Activated CD8-positive, alpha-beta memory T cell treated with anti-CD3 and anti-CD28 coated beads for 1 hour (primary cell): ENCODE measurements at places on chromosomes 6 and 20.

- no peak for DNase-seq
Observed at GRCh38 chr6:129638686-129639085, 71.3 kb downstream of the ARHGAP18 start.

DNA sequence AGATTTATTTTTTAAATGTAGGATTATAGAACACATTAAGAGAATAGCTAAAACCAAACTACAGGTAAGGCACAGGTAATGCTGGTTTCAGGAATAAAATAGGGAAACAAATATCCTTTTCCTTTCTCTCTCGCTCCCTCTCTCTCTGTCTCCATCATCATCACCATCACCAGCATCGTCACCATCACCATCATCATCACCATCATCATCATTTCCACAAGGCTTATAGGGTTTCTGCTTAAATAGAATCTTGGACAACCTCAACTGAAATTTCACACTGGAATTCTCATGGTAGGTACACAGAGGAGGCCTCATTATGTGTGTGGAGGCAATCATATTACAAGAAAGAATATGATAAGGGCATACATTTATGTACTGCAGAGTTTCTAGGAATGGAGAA, 823.6 kb downstream of the MAFB start:
- DNase-seq: no peak

DNA sequence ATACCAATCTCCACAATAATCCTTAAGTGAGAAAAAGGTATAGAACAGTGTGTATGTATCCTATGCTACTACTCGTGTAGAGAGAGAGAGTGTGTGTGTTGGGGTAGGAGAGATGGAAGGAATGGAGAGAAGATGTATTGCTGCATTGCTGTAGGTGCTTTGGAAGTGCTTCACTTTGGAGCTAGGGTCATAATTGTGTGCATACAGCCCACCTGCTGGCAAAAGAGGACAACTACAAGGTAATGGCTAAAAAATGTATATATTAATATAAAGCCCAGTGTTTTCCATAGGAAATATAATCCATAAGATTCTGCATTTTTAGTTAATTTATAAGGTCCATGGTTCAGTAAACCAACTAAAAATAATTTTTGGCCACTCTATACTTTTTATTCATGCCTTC, 36.1 kb downstream of the SERAC1 start:
- no peak for DNase-seq

DNA sequence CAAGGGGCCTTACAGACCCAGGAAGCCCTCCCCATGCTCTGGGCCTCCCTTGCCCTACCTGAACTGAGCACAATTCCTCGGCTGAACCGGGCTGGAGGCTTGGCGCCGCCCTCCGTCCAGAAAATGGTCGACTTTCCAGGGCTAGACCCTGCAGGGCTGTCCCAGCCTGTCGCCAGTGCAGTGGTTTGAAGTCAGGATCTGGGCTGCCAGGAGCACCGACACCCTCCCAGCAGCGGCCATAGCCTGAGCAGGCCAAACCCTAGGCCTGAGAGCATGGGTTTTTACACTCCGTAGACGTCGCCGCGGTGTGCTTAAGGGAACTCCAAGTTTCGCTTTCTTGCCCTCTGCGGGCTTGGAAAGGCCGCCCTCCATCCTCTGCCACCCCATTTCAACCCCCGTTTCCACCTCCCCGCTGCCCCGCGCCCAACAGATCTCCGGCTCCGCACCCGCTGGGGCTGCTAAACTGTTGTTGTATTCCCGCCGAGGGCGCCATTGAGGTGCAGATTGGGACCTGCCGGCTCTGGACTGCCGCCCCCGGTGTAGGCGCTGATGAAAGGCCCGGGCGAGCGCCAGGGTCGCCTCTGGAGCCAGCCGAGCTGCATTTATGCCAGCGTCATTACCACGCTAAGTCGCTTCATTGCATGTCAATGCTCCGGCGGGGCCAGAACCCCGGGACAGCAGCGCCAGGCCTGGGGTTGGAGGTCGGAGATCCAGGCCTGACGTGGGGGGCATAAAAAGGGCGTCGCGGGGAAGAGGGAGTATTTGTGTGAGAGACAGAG, 2.2 kb upstream of the TFAP2A start:
- DNase-seq: no peak

DNA sequence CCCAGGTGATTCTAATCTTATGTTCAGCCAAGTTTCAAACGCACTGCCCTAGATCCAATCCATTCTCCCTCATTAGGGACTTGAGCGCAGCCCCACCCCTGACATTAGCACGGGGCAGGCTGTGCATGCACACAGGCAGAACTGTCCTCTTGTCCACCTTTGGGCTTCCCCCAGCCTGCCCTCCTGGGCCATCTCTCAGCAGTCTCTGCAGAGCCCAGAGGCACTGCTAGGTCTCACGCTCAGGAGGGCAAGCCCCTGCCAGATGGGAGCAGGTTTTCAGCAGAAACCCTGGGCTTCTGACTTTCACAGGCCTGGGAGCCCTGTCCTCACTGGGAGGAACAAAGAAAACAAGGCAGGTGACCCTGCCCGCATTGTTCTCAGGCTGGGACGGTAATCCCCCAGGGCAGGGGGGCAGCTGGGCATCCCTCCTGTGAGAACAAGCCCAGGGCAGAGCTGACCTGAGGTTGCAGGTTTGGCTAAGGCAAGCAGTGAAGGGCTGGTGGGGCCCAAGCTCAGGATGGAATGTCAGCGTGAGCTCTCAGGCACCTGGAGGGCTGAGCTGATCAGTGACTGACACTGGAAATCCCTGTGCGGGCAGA, 24.5 kb downstream of the KCNK5 start:
- no peak for DNase-seq

- no peak for DNase-seq
Observed at GRCh38 chr20:43536817-43537440, 21.9 kb upstream of the SGK2 start.

GRCh38 chr20:48292806-48293205, 507.5 kb upstream of the SULF2 start:
- no peak for DNase-seq

DNA sequence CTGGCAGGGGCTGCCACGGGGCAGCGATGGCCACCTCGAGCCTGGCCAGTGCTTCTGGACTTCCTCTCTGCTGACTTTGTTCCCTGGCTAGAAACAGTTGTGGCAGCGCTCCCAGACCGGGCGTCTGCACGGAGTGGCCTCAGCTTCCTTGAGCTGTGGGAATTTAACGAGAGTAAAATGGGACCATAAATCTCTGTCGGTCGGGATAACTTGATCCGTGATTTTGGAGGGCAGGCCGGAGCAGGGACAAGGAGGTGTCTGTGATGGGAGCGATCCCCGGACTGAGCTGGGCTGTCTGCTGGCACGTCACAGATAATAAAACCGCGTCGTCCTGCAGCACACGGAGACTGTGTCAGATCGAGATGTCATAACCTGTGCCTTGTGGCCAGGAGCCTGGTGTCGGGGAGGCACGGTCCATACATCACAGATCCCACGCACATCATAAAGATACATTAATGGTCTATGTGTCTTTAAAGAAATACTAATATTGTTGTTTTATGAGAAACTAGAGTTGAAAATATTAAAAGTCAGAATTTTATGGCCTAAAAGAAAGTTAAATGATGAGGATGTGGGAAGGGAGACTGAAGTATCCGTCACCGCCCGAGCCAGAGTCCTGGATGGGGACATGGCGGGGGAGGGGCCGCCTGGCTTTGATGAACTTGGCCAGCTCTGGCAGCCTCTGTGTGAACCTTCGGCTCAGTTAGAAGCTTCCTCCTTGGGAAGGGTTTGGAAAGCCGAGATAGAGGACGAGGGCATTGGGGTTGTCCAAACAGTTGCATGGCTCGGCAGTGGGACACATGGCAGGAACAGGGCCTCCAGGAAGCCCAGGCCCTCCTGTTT, 6.5 kb upstream of the RBBP8NL start:
- DNase-seq: no peak

DNA sequence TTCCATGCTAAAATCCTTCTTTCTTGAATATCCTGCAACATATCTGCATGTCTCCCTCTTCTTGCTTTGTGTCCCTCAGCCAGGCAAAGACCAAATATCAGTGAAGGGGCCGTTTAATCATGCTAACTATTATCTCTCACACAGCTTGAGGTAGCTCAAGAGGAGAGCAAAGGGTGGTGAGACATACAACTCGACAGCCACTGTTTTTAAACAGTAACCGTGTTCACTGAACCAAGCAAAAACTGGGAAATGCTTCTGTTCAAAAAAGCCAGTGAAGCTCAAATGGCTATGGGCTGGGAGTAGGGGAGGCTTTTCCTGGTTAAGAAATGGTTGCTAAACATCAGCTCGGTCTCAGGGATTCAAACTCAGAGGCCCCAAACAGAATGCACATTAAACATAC, 83.4 kb downstream of the MAP7 start:
- no peak for DNase-seq

GRCh38 chr20:40339661-40340449, 349.2 kb downstream of the MAFB start:
- DNase-seq: no peak

GRCh38 chr6:38117281-38117680, 297.8 kb downstream of the ZFAND3 start:
- no peak for DNase-seq

- no peak for DNase-seq
Observed at GRCh38 chr20:63163596-63164483, 52.1 kb downstream of the YTHDF1 start.

- DNase-seq: no peak
Observed at GRCh38 chr6:2221726-2222274, 23.6 kb downstream of the GMDS start.

GRCh38 chr20:58865843-58866242, 13.3 kb downstream of the GNAS start:
- no peak for DNase-seq

- no peak for DNase-seq
Observed at GRCh38 chr20:63060057-63060991, 53.6 kb upstream of the BHLHE23 start.

DNA sequence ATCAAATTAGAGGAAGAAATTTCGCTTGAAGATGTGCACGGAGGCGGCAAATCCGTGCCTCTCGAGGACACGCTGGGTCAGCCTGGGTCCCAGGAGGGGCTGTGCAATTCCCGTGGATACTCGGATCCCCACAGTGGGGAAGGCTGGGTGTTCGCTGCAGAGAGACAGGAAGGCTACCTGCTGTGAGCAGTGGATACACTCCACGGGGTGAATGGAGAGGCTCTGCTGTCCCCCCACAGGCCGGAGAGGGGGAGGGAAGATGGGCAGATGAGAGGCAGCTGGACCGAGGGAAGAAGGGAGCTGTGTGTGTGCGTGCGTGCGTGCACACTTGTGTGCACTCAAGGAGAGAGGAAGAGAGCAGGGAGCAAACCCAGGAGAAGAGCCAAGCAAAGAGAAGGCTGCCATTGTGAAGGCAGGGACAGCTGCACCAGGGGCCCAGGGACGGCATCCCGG, 57.3 kb downstream of the SULF2 start:
- DNase-seq: no peak

- DNase-seq: no peak
Observed at GRCh38 chr6:134666125-134666524, 283.8 kb downstream of the ALDH8A1 start.

GRCh38 chr6:167323111-167323510, 1.8 kb upstream of the TTLL2 start:
- DNase-seq: no peak

DNA sequence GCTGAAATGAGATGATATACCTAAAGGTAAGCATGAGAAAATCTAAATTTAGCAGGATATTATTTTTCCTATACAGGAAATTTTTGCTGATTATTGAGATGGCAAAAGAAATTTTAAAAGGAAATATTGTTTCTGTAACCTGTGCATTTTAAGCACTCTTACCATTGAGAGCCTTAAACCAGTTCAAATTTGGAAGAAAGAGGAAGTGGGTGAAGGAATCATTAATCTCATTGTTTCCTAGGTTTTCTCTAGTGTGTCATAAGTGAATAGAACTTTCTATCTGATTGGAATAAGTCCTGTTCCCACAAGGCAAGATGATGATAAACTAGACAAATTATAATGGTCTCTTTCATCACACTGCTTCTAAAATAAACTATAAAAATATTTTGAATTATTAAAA, 22.4 kb upstream of the FKBP1C start:
- DNase-seq: no peak

GRCh38 chr6:135475292-135475886, 22.2 kb downstream of the AHI1 start:
- no peak for DNase-seq

DNA sequence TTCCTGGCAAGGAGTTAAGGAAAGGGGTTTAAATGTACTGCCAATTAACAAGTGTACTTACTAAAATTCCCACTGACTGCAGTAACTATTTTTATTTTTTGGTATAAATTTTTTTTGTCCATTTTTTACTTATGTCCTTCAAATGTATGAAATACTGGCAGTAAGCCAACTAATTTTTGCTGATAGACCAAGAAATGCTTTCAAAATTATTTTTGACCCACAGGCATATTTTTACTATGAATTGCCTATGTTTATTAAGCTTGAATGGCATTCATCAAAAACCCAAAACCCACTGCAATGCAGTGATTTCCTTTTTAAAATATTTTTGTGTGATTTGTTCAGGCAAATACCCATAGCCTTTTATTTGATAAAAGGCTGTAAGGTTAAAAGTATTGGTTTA, 560.1 kb downstream of the UTRN start:
- DNase-seq: no peak

- no peak for DNase-seq
Observed at GRCh38 chr20:15058841-15059240, 721.4 kb upstream of the FLRT3 start.

DNA sequence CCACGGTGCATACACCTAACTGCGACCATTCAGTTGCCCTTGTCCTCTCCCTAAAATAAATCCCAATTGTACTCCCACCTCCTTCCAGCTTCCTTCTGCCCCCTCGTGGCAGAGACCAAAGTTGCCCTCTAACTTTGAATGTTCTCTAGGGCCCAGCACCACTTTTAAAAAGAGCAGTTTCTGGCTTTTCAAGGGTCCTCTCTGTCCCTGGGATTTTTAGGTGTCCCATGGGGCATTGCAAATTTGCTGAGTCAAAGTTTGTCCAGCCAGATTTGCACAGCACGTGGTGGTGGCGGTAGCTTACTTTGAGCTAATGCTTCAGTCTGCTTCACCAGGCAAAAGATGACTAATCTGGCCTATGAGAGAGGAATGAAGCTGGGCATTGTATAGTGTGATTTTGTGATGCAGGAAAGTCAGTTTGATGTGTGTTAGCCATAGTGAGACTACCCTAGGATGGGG, 100.2 kb downstream of the PERP start:
- DNase-seq: no peak

- DNase-seq: no peak
Observed at GRCh38 chr6:146850238-146850896, 251.6 kb downstream of the ADGB start.

- no peak for DNase-seq
Observed at GRCh38 chr6:142886431-142887170, 58.4 kb downstream of the HIVEP2 start.
